ENCODE measurements at places on chromosomes 12 and 14.

DNA sequence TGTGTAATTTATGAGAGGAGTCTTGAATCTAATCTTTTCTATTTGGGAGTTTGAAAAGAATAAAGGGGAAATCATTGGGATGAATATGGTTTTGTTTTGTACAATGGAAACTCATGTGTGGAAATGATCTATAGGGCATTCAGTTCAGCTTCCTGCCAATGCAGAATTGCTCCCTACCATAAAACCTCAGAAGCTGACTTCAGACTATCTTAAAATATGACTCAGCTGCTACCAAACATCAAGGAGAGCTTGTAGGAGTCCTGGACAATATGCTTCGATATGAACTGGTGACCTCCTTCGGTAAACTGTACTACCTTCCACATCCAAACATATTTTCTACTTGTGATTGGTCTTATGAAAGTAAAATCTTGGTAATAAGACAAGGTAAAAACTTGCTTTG lies 160.6 kb downstream of the CAPZA3 start:
- DNase-seq: no peak

DNA sequence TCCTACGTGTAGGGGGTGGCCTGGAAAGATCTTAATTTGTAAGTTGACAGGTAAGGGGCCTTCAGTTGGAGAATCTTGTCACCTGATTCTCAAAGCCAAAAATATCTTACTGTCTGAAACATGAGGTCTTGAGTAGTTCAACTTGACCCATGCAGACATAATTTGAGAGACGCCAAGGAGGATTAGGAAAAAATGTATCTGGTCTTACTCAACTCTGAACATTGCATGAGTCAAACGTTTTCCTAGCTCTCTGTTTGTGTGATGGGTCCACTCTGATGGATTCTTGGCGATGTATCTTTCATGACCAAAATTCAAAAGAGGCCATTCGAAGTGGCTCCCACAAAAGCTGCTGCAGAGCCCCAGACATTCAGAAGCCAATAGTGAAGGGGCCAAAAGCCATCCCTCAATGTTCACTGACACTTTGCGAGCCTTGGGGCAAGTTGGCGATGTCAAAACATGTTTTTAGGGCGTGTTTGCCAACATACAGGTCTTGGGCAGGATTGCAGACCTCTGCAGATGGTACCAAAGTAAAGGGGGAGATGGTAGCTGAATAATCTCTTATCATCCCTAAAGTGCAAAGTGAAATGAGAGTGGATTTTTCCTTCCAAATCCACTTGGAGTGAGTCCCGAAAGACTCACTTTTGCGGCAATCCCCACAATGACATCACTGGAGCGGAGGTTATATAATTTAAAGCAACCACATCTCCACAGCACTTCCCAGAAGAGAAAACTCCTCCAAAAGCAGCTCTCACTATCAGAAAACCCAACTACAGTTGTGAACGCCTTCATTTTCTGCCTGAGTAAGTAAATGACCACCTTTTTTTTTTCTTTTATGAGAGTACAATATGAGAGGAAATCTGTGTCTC lies at the start of gene BDKRB1:
BDKRB1 (plus strand) TSS at position 710 of the 866 bp plus-strand sequence. CDS start 7,473 bp downstream, outside the sequence.
- DNase-seq: no peak

GRCh38 chr14:34199585-34199984 lies 248.7 kb upstream of the EGLN3 start:
- no peak for DNase-seq

DNA sequence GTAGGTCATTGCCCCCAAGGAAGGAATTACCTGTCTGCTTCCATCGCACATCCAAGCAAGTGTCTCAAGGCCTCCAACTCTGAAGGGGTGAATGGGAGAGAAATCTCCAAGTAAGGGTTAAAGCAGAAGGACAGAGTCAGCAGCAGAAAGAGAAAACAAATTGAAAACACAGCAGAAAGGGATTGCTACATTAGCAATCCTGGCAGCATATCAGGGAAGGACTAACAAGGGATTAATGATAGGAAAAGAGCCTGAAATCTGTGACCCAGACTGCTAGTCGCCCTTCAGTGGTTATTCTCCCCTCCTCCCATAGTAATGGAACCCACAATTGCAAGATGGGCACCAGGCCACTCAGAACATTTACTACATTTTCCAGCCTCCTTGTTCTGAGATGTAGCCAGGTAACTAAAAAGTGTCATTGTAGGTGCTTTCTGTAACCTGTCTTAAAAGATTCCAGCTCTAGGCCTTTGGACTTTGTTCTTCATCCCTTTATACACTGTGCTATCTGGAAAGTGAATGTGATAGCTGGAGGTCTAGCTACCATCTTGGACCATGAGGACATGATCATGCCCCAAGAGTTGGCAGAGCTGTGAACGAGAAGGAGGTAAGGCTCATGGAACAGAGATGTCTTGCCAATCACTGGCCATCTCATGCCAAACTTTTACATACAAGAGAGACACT lies 36.0 kb downstream of the MAP3K9 start:
- no peak for DNase-seq

- DNase-seq: no peak
Measured at GRCh38 chr14:80491131-80491530, 279.8 kb upstream of the DIO2 start.

DNA sequence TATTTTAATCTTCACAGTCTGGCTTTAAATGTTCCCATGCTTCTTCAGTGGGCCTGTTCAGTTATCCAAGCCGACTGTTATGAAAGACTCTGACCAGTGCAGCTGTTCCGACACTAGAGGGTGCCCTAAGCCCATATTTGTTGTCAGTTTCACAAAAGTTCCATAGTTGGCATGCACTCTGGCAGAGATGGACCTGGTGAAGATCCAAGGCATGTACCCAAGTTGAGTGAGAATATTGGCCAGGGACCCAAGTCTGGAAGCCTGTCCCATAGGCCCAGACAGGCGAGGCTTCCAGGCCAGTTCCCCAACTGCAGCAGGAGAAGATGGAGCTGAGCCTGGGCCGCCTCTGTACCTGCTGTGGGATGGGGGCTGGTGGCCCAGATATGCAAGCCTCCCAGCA lies 27.4 kb upstream of the GUCY2C start:
- no peak for DNase-seq

GRCh38 chr14:86788224-86788623 lies 1204.8 kb downstream of the GALC start:
- DNase-seq: no peak

DNA sequence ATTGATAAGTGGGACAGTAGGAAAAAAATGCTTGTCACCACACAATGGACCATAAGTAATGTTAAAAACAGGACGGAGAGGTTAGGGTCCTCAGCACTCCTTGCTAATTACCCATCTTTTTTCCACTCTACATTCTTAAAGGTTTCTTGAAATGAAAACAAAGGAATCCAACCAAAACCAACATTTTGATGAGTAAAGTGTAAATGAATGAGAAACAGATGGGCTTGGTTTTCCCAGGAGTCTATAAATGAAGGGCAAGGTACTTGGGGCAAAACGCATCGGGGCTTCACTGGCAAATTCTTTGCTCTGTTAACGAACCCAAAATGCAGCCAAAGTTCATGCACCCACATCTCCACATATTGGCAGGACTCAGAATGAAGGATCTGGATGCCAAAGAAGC lies 129.2 kb upstream of the BMP4 start:
- no peak for DNase-seq

GRCh38 chr12:102905229-102905628 lies 11.8 kb downstream of the PAH start:
- DNase-seq: no peak

GRCh38 chr12:94725375-94726168 lies 75.2 kb upstream of the TMCC3 start:
- no peak for DNase-seq

DNA sequence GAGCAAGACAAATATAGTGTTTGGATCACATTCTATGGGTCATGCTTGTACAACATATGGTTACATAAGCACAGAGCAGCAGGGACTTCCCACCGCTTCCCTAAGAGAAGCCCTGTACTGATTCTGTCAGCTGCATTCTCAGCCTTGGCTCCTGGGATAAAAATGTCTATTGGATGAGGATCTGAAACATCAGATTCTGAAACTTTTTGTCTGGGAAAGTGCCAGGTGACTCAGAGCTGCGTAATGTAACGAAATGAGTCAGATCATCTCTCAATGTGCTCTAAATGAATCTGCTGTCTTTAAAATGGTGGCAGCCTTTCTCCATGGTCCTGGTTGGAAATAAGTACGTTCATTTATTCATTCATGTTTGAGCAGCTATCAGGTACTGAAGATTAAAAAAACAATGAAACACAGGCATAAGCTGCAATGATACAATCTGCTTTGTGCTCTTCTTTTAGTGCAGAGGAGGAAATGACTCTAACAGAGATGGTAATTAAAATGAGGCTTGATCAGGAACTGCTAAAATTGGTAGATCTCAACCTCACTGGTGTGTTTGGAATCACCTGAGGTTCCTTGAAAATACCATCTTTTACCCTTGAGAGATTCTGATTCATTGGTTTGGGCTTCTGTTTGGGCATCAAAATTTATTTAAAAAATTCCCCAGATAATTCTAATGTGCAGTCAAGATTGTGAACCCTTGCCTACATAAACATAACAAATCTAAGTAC lies 99.1 kb upstream of the NAP1L1 start:
- no peak for DNase-seq

GRCh38 chr14:75459099-75459741 lies 31.4 kb downstream of the JDP2 start:
- no peak for DNase-seq

GRCh38 chr14:89465876-89466275 lies 48.8 kb upstream of the FOXN3 start:
- DNase-seq: no peak

GRCh38 chr12:104475271-104475670 lies 18.5 kb downstream of the CHST11 start:
- no peak for DNase-seq

DNA sequence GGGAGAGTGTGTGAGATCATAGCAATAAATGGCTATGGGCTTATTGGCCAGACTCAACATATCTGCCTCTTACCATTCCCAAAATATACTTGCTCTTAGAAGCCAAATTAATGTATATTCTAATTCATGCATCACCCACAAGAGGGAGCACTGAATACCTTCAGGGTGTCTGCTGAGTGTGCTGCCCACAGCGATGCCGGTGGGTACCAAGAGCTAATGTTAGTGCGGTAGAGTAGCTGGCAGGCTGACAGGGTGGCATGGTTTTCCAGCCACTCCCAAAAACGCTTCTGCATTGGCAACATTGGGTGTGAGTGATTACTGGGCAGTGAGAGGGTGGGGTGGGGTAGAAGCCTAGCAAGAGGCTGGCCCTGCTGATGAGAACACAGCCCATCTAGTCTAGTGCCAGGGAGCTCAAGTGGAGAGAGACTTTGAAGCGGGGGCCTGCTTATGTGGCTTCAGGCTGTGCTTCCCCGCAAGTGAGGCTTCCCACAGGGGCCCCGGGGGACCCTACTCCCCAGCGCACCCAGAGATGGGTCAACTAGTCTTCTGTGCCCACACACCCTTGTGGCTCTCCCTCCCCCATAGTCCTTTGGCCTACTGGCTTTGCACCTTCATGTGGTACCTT lies 9.2 kb upstream of the PLEKHD1 start:
- peak; percentile 59 for DNase-seq

- no peak for DNase-seq
Measured at GRCh38 chr14:79986251-79986650, 225.1 kb downstream of the DIO2 start.

DNA sequence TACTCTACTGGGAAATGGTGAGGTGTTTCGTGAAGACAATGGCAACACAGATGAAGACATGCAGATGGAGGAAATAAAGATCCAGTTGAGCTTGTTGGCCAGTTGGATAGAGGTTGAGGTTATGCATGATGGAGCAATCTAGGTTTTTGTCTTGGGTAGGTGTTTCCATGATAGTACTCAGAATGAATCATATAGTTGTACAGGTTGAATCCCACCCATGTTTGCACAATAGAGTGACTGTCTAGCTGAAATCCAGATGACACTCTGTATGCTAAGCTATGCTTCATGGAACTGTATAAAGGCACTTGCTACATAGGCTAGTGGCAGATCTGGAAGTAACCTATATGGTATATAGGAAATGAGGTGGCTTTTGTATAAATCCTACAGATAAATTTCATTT lies 264.9 kb downstream of the NAV3 start:
- no peak for DNase-seq
